ENCODE measurements at places on chromosomes 7 and 10.

DNA sequence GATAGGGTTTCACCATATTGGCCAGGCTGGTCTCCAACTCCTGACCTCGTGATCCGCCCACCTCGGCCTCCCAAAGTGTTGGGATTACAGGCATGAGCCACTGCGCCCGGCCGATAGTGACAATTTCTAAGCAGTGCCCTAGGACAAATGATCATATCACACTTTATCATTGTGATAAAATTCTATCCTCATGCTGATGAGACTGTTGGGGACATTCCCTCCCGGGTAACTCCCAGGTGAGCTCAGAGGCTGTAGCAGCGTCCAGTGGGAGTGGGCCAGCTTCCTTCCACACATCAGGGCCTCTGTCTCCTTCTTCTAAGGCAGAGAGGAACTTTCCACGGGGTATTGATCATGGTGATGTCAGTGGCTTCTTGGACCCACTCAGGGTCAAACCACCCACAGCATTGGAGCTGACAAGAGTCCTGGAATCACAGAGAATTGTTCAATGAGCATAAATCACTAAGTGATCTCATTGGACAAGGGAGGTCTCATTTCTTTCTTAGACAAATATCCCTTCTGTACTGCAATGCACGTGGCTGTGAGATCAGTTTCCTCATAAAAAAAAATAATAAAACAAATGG is 256.1 kb downstream of the KLF6 start:
- DNase-seq: no peak

GRCh38 chr7:78218876-78219275 is 420.3 kb downstream of the PHTF2 start:
- no peak for DNase-seq

DNA sequence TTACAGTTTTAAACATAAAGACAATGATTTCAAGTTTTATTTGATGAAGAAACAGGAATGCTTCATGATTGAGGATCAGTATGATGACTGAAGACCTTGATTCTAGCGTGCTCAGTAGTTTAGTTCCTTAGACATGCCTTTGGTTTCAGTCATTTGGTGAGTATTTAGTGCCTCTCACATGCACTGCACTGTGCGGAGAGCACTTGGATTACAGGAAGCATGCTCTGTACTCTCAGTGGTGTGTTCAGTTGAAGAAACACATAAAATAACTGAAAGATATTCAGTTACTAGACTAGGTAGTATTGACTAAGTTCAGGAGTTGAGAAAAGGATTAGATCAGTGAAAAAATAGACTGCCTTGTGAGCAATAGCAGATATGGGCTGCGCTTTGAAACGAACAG is 25.5 kb downstream of the RBM17 start:
- DNase-seq: no peak

DNA sequence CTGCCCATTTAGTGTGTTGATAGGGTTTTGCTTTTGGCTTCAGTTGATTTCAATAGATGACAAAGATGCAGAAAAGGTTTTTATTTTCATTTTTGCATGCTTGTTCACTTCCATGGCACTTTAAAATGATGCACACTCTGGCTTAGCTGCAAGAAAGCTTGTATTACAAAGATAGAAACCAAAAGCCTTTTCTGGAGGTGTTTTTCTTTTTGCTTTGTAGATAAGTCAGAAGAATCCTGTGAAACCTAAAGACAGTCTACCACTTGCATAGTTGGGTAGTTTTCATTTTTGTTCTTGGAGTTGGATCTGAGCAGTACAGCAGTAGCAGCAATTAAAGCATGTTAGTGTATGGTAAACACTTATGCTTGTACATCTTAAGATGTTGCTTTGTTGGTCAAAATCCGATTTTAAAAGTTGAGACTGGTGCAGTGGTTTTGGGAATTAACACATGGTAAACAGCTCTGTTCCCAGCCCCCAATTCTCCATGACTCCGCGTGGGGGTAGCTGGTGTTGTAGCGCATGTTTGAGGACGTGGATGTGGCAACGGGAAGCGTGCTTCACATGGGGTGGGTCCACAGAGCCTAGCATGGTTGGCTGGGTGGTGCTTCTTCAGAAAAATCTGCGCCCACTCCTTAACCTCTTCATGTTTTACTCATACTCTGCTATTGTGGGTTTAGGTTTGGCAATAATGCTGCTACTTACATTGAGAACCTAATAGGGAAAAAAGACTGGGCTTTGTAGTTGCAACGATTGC is 19.8 kb downstream of the CCNY start:
- DNase-seq: no peak

DNA sequence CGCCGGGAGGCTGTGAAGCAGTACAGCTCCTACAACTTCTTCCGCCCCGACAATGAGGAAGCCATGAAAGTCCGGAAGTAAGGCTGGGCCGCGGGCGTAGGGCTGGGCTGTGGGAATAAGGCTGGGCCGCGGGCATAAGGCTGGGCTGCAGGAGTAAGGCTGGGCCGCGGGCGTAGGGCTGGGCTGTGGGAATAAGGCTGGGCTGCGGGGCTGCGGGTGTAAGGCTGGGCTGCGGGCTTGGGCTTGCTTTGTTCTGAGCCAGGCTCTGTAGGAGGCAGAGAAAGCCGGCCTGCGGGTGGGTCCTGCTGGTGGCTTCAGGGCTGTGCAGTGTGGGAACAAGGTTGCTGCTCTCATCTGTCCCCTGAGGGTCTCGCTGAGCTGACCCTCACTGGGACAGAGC is 12.5 kb downstream of the PFKFB3 start:
- no peak for DNase-seq

DNA sequence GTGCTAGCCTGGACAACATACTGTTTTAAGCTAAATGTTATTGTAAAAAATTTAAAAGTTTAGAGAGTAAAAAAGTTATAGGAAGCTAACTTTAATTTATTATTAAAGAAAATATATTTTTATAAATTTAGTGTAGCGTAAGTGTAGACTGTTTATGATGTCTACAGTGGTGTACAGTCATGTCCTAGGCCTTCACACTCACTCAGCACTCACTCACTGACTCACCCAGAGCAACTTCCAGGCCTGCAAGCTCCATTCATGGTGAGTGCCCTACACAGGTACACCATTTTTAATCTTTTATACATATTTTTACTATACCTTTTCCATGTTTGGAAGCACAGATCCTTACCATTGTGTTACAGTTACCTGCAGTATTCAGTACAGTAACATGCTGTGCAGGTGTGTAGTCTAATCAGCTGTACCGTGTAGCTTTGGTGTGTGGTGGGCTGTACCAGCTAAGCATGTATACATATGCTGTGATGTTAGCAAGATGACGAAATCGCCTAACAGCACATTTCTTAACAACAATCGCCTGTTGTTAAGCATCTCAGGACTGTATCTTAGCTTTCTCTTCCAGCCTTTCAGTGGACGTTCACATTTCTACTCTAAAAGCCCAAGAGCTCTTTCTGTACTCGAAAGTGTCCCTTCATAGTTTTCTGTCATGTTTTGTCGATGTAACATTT is 12.5 kb downstream of the RNF32 start:
- no peak for DNase-seq

DNA sequence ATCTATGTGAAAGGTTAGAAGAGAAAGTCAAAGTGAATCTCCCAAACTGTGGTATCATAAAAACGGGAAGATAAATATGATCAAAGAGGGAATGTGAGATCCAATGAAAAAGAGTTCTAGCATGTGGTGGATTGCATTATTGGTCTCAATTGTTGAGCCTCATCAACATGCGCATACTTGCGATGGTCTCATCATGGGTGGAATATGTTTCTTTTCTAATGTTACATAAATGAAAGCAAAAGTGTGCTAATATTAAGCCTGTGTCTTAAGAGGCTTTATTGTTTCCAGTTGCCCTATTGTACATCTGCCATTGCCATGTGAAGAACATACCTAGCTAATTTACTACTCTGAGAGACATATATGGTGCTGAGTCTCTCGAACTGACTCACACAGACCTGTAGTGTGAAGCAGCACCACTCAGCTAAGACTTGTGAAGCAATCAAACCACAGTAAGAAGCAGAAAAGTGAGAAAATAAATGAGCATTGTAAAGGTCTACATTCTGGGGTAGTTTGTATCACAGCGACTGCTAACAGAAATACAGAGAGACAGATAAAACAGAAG is 645.5 kb upstream of the PCDH15 start:
- DNase-seq: no peak

DNA sequence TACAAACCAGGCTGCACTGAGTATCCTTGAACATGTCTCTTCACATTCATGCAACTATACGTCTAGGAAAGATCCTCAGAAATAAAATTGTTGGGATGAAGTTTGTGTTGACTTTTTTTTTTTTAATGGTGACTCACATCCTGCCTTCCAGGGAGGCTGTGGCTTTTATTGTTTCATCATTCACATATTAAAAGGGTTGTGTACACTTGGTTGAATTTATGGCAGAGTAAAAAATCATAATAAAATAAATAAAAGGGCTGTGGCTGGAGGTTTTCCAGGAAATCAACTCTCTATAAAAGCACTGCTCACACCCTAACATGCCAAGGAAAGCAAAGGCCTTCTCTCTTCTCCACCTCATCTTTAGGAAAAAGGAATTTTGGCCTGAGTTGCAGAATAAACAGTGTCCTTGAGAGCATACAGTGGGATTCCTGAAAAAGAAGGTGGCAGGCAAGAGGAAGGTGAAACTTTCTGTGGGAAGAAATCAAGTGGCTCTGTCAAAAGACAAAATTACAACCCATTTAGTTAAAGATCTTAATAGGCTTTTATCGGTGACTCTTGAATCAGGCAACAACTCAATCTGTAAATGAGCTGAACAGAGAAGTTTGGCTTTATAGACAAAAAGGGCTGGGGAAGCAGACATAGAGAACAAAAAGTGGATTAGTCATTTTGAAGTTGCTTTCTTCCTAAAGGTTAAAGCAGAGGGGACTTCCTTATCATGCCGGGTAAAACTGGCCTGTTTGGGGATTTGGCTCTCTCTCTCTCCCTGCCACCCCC is 41.6 kb upstream of the FHIP2A start:
- no peak for DNase-seq

GRCh38 chr10:43039624-43040481 is 37.0 kb upstream of the RET start:
- no peak for DNase-seq

DNA sequence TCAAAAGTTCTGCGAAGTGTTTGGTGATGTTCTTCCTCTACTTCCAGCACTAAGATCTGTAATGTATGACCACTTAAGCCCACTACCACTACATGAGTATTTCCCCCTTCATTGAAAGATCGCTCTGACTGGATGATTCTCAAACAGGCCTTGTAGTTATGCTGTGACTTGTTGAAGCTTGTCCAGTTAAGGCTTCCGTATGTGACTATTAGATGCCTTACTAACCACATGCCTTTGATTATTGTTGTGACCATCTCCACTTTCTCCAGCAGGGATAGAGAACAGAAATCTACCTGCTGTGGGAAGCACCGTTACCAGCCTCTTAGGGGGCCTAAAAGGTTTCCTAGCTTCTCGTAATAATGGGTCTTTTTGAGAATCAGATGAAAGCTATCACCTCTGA is 81.1 kb downstream of the NOC3L start:
- no peak for DNase-seq

GRCh38 chr10:89164080-89164479 is 43.0 kb downstream of the CH25H start:
- peak; percentile 40 for DNase-seq

DNA sequence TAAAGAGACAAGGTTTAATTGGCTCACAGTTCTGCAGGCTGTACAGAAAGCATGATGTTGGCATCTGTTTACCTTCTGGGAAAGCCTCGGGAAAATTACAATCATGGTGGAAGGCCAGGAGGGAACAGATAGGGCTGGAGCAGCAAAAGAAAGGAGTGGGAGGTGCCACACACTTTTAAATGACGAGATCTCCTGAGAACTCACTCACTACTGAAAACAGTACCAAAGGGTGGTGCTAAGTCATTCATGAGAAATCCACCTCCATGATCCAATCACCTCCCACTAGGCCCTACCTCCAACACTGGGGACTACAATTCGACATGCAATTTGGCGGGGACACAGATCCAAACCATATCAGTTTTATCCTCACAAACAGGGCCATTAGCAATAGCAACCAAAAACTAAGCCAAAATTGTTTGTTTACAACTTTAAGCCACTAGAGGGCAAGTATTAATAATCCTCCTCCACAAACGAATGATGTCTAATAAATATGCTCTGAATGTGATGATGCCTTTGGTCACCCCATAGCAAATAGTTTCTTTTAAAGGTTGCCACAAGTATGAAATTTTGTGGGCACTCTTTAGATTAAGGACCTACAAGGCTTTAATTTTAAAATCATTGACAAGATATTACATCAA is 129.2 kb upstream of the NRBF2 start:
- DNase-seq: no peak

Measured in globus pallidus (tissue), 1 donor.